Esophagus muscularis mucosa (tissue), 4 donors: ENCODE measurements at places on chromosomes 7 and 10.

DNA sequence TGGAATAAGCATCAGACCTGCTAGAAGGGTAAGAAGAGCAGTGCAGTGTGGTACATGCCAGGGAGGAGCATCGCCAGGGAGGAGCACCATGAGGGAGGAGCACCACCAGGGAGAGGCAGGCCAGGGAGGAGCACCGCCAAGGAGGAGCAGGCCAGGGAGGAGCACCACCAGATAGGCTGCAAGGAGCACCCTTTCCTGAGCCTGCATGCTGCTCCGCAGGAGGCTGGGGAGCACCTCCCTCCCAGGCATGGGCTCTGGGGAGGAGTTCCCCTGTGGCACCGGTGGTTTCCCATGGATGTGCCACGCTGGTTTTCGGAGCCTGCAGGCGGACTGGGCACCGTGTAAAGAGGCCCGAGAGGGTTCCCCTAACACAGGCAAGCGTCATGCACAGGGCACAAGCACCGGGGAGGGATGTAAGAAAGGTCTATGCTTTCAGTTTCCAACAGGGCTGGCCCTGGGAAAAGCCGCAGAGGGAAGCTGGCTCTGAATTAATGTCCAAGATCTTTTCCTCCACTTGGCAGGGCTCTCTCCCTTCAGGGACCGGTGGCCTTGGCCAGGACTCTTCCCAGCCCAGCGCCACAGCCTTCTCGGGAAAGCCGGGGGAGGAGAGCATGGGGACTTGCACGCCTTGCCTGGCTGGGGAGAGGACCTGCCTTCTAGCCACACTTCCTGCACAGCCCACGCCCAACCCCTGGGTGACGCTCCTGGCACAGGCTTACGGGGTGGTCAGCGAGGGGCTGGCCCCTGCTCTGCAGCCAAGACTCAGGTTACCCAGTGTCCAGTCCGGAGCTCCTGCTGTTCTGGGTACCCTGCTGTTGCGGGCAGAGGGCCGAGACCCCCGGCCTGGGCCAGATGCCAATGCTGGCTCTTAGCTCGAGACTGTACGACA lies 11.5 kb upstream of the GPER1 start:
- no peak for DNase-seq
- peak overlapping the region; percentile 44 for H3K27ac ChIP-seq
- H3K4me1 ChIP-seq: peaks cover under 1% of the 10 kb centered on the region
- no peak overlapping the region for H3K4me3 ChIP-seq

- H3K36me3 ChIP-seq: no peaks in the 10 kb centered on the region
- no peaks in the 10 kb centered on the region for H3K4me1 ChIP-seq
- H3K27ac ChIP-seq: no peak overlapping the region
- no peak overlapping the region for H3K4me3 ChIP-seq
Observed at GRCh38 chr7:39811161-39811614, 138.9 kb upstream of the CDK13 start.

- H3K27me3 ChIP-seq: no peaks in the 10 kb centered on the region
- H3K4me3 ChIP-seq: no peak overlapping the region
- H3K4me1 ChIP-seq: no peaks in the 10 kb centered on the region
Observed at GRCh38 chr7:2698581-2699288, 10.7 kb downstream of the AMZ1 start.

GRCh38 chr7:2045559-2046405 lies 187.0 kb downstream of the MAD1L1 start:
- H3K4me1 ChIP-seq: no peaks in the 10 kb centered on the region
- H3K36me3 ChIP-seq: no peaks in the 10 kb centered on the region
- no peak overlapping the region for H3K4me3 ChIP-seq
- no peak for DNase-seq
- no peaks in the 10 kb centered on the region for H3K27me3 ChIP-seq

- H3K4me3 ChIP-seq: peak overlapping the region; percentile 16
- no peaks in the 10 kb centered on the region for H3K27me3 ChIP-seq
- no peak for DNase-seq
- H3K36me3 ChIP-seq: no peaks in the 10 kb centered on the region
- peaks cover 64% of the 10 kb centered on the region for H3K4me1 ChIP-seq
Observed at GRCh38 chr7:17304926-17305325, 6.5 kb downstream of the AHR start.

GRCh38 chr10:32151871-32152270 lies 95.6 kb upstream of the KIF5B start:
- no peaks in the 10 kb centered on the region for H3K27me3 ChIP-seq
- no peak overlapping the region for H3K4me3 ChIP-seq
- DNase-seq: no peak

DNA sequence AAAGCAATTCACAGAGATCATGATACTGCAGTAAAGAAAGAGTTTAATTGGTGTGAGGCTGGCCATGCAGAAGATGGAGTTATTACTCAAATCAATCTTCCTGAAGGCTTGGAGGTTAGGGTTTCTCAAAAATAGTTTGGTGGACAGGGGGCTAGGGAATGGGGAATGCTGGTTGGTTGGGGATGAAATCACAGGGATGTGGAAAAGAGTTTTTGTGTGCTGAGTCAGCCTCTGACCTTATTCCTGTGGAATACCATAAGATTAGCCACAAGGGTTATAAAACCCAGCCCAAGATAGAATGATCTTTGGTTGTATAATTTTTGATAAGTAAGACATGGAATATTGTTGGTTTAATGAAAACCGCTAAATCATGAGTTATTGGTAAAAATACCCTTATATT lies 764.3 kb downstream of the TYW1 start:
- H3K27me3 ChIP-seq: no peaks in the 10 kb centered on the region
- no peak for DNase-seq

GRCh38 chr7:121449329-121449728 lies 53.2 kb upstream of the FAM3C start:
- no peak overlapping the region for H3K27ac ChIP-seq
- no peaks in the 10 kb centered on the region for H3K27me3 ChIP-seq
- H3K4me1 ChIP-seq: peaks cover 8% of the 10 kb centered on the region
- H3K36me3 ChIP-seq: no peaks in the 10 kb centered on the region
- no peak overlapping the region for H3K4me3 ChIP-seq
